ENCODE measurements at places on chromosomes 2 and 18. TPM values are rescaled to one million over a fixed set of nuclear protein-coding genes. Genes with fewer than 3 reads are reported as not detected.

DNA sequence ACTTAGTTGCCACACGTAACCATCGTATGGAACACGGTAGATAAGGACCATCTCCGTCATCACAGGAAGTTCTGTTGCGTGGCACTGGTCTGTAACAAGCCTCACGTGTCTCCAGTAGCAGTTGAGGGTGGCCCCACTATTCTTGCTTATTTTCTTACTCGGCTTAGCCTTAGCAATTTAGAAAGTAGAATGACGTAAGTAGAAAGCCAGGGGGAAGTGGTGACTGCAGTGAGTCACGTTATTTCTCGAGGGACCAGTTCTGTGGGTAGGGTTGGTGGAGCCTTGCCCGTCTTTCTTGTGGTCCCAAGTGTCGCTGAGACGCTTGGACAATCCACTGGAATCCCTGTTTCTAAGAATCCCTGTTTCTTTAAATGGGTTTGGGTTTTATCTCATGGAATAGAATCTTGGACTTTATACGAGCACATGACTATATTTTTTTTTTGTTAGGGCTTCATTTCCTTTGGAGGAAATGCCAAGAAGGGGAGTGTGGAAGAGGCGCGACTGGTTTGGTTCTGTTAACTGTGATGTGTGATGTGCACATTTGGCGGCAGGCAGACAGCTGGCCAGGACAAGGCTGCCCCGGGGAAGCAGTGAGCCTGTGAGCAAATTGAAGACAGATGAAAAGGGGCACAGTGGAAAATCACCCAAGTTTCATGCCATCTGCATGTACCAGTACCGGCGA, 96.2 kb downstream of the CABLES1 start:
- peak; percentile 45 for DNase-seq
- no peak overlapping the region for H3K4me3 ChIP-seq
- H3K4me1 ChIP-seq: no peaks in the 10 kb centered on the region
- H3K27ac ChIP-seq: peak overlapping the region; percentile 46
- H3K27me3 ChIP-seq: no peaks in the 10 kb centered on the region
- H3K36me3 ChIP-seq: no peaks in the 10 kb centered on the region

DNA sequence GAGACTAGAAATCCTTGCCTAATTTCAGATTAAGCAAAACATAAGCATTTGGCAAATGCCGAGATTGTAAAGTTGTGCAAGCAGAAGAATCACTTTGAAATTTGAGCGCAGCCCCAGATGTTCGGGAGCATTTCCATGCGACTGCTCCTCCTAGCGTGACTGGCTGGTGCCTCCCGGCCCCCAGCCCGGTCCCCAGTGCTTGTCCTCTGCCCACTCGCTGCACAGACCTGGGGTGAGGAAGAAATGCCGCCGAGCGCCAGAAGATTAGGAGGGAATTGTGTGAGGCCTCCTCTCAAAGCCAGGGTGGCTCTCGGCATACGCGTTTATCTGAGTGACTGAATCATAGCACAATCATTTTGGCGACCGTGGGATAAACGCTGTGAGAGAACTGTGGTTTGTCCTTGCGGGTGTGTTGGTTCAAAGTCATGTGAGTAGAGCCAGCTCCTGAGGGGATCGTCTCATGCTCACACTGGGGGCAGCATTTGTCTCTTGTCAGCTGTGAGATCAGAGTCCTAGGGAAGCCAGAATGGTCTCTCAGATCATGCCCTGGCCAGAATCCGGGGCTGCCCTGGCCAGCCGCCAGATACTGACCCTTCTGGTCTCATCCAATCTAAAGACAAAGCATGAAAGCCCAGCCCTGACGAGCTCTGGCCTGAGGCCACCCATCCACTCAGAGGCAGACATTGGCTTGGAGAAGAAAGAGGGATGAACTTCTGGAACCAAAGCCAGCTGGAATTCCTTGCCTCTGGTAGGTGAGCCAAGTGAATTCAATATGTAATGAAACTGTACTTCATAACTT, 189.3 kb downstream of the SH3RF3 start:
- peak overlapping the region; percentile 11 for H3K27ac ChIP-seq
- no peak overlapping the region for H3K4me3 ChIP-seq
- H3K36me3 ChIP-seq: no peaks in the 10 kb centered on the region
- H3K27me3 ChIP-seq: no peaks in the 10 kb centered on the region

SERPINB10 gene
- total RNA-seq: not detected

DNA sequence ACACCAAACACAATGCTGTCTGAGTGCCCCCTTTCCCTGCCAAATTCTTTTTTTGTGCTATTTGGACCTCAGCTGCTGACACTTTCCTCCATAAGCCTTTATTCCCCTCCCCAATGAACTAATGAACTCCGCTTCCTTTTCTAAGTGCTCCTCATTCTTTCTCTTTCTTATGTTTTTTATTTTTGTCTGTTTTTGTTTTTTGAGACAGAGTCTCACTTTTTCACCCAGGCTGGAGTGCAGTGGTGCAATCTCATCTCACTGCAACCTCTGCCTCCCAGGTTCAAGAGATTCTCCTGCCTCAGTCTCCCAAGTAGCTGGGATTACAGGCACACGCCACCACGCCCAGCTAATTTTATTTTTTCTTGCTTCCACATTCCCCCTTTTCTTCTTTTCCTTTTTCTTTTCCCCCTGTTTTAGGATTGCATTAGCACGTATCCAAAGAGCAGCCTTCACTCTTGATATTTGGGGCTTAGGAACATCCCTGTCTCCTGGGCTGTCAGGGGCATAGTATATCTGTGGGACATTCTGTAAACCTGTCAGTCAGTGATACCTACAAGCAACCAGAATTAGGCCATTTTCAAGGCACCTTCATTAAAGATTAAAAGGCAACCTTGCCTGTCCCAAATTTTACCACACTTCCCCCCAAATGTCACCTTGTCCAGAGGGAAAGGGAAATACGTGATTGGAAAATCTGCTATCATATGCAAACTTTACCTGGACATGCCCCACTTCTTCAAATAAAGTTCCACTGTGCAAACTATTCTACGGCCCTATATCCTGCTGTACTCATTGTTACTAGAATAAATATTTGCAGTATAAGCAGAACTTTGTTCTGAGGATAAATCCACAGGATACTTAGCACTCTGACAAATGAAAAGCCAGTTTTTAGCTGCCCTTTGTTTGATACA, 65.1 kb upstream of the ACSL3 start:
- H3K4me3 ChIP-seq: no peak overlapping the region
- DNase-seq: peak; percentile 40
- H3K4me1 ChIP-seq: peaks cover 12% of the 10 kb centered on the region
- H3K36me3 ChIP-seq: no peaks in the 10 kb centered on the region
- H3K27me3 ChIP-seq: no peaks in the 10 kb centered on the region

GRCh38 chr2:204027091-204027490, 90.5 kb downstream of the ICOS start:
- H3K27me3 ChIP-seq: no peaks in the 10 kb centered on the region
- H3K36me3 ChIP-seq: no peaks in the 10 kb centered on the region
- no peak overlapping the region for H3K4me3 ChIP-seq
- H3K27ac ChIP-seq: no peak overlapping the region

ATP6V1C2 gene
- 1.4 TPM for total RNA-seq

DNA sequence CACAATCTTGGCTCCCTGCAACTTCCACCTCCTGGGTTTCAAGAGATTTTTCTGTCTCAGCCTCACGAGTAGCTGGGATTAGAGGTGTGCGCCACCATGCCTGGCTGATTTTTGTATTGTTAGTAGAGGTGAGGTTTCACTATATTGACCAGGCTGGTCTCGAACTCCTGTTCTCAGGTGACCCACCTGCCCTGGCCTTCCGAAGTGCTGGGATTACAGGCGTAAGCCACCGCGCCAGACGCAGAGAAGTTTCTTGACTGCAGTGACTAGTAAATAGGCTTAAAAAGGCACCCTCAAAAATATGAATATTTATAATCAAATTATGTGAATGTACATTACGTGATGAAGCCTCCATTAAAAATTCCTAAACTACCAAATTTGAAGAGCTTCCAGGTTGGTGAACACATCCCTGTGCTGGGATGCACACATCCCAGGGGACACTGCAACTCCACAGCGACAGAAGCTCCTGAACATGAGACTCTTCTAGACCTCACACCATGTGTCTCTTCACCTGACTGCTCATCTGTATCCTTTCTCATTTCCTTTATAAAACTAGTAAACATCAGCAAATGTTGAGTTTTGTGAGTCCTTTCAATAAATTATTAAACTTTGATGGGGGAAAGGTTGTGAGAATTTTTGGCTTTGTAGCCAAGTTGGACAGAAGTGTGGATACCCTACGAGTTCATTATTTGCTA, 203.3 kb upstream of the SPOPL start:
- no peak overlapping the region for H3K4me3 ChIP-seq
- DNase-seq: no peak
- no peaks in the 10 kb centered on the region for H3K4me1 ChIP-seq

DNA sequence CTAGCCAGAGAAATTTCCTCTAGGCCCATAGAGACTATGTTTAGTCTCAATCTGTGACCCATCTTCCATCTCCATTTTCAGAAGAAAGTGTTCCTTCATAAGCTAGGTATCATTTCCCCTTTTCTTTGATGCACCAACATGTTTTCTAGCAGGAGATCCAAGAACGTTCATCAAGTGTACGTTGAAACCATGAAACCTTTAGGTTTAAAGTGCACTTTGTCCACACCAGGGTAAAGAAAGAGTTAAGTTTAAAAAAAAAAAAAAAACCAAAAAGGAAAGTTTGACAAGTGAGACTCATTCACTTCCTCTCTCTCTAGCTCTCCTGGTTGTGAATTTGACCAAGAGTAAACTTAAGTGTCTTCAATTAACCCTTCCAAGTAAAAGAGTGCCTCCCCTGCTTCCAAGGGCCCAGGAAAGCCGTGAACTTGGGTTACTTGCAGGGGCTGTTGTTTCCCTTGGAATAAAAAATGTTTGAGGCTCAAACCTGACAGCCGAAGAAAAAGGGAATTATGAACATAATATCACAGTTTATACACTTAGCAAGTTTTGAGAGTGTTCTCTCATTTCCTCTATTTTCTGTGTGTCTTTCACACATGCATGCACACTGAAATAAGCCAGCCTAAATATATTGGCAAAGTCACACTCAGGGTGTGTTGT, 56.7 kb downstream of the LBH start:
- H3K4me3 ChIP-seq: no peak overlapping the region
- H3K27ac ChIP-seq: no peak overlapping the region
- H3K36me3 ChIP-seq: no peaks in the 10 kb centered on the region
- H3K4me1 ChIP-seq: no peaks in the 10 kb centered on the region

DNA sequence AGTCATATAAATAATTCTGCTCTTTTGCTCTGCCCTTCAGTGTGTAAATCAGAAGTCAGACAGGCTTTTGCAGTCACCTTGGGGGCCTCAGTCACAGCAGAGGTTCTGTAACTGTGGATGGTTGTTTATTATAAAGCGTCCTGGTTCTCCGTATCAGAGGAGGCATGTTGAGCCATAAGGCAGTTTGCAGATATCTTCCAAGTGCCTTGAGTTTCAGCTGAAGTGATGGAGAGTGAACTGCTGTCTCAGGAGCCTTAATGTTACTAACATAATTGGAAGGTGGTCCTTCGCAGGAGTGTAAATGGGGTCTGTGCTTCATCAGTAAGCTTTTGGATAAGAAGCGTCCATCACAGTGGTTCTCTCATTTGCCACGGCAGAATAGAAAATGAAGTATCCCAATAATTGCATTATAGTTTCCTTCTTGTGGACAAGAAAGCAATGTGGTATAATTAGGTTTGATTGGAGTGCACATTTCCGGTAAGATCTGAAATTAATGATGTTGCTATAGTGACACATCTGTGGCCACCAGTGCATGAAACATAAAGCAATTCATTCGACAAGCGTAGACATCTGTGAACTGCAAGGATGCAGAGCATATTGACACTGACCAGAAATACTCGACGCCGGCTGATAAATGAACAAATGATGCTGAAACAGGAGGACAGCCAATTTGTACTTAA, 112.5 kb upstream of the NFATC1 start:
- no peaks in the 10 kb centered on the region for H3K36me3 ChIP-seq
- H3K4me1 ChIP-seq: no peaks in the 10 kb centered on the region
- H3K4me3 ChIP-seq: no peak overlapping the region
- no peak overlapping the region for H3K27ac ChIP-seq
- DNase-seq: no peak

DNA sequence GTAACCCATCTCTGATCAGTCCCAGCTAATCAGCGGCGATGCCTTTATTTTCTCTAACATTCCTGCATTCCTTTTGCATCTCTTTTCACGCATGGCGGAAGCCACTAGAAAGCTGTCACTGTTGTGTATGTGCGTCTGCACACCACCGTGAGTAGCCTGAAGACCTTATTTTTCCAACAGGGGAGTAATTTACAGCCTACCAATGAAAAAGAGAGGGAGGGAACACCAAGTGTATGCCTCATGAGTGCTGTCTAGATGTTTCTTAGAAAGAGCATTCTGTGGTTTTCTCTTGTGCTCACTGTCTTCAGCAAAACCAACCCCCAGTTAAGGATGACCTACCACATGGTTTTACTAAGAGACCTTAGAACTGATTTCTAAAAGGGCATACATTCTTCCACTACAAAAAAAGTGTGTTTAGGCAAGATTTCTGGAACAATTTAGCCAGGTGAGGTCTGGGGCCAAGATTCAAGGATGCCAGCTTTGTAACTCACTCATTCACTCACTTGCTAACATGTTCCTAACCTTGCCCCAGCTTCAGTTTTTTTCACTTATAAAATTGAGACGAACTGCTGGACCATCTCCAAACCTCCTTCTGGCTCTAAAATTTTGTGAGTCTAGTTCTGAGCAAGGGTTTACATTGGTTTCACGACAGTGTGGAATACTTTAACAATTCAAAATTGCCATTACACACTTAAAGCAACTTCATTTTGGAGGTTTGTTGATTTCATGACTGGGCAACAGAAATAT, 51.4 kb downstream of the BCL2 start:
- no peak for DNase-seq
- H3K27ac ChIP-seq: no peak overlapping the region
- no peaks in the 10 kb centered on the region for H3K4me1 ChIP-seq
- H3K4me3 ChIP-seq: no peak overlapping the region
- no peaks in the 10 kb centered on the region for H3K27me3 ChIP-seq

TMEM247 gene
- not detected for total RNA-seq

DNA sequence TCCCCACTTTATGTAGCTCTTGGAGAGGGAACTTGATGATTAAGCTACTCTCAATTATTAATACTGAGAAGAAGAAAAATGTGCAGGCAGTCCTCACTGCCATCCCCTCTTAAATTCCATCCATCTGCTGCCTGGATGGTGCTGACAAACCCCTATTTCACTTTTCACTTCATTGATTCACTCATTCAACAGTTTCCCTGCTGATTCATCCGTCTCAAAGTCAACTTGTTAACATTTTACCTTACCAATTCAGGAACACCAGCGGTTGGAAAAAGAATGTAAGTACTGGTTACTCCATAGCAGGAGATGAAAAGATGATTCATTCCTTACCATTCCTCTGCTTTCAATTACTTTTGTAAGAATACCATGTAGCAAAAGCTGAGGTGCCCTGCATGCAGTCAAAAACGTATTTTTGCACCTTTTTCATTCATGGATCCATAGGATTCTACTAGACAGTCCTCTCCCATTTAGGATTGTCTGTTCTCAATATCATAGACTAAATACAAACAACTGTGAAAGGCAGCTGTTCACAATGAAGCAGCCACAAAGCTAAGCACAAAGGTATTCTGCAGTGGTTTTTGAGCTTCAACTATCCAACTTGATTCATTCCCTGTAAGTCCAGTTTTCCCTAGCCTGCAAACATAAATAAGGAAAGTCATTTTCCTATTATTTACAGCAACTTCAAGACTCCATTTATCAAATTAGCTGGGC, 262.0 kb downstream of the MREG start:
- no peaks in the 10 kb centered on the region for H3K27me3 ChIP-seq
- no peaks in the 10 kb centered on the region for H3K4me1 ChIP-seq
- no peak for DNase-seq
- H3K4me3 ChIP-seq: no peak overlapping the region
- no peaks in the 10 kb centered on the region for H3K36me3 ChIP-seq

GRCh38 chr2:20584399-20585358, 66.2 kb downstream of the HS1BP3 start:
- peaks cover 4% of the 10 kb centered on the region for H3K4me1 ChIP-seq
- H3K36me3 ChIP-seq: no peaks in the 10 kb centered on the region
- DNase-seq: no peak
- H3K27me3 ChIP-seq: no peaks in the 10 kb centered on the region
- no peak overlapping the region for H3K4me3 ChIP-seq
- H3K27ac ChIP-seq: no peak overlapping the region

All from colonic mucosa (tissue), 4 donors.